H1 (cell line): ENCODE measurements at places on chromosomes 11 and 22.

GRCh38 chr11:119486691-119487259 is 63.8 kb upstream of the THY1 start:
- DNase-seq = no peak

DNA sequence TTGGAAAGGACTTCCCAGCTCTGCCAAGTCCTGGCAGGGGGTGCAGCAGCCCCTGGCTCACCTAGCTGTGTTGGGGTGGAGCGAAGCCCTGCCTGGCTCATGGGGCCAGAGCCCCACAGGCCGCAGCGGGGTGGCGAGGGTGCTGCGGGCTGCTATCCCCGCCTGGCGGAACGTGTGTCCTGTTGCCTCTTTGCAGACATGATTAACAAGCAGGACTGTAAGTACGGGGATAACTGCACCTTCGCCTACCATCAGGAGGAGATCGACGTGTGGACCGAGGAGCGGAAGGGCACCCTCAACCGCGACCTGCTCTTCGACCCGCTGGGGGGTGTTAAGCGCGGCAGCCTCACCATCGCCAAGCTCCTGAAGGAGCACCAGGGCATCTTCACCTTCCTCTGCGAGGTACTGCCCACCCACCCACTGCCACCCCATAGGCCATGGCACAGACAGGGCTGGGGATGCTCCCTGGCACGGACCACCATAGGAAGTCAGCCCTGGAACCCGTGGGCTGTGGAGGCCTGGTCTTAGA is 35.9 kb upstream of the TEF start:
- no peak for DNase-seq

- no peak for DNase-seq
Measured at GRCh38 chr22:37079158-37079557, 27.6 kb downstream of the KCTD17 start.

- no peak for DNase-seq
Measured at GRCh38 chr11:126465573-126466188, 110.2 kb downstream of the ST3GAL4 start.

GRCh38 chr11:56706486-56706885 is 7.6 kb downstream of the OR9G1 start:
- DNase-seq = no peak

- no peak for DNase-seq
Measured at GRCh38 chr11:1461826-1462697, 24.5 kb downstream of the MOB2 start.

DNA sequence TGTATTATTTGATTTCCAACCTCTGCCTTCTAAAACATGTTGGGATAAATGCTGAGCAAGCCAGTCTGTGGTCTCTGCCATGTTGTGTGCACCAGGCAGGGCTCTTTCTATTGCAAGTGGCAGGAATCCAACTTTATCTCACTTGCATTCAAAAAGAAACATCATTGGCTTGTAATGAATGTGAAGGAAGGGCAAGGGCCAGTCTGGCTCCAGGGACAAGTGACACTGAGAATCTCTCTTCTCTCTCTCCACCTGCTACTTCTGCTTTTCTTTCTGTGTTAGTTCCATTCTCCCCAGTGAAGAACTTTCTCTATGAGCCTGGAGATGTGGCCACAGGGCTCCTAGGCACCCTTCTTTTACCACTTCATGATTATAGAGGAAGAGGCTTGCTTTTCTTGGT is 329.9 kb upstream of the NCAM1 start:
- DNase-seq = no peak

DNA sequence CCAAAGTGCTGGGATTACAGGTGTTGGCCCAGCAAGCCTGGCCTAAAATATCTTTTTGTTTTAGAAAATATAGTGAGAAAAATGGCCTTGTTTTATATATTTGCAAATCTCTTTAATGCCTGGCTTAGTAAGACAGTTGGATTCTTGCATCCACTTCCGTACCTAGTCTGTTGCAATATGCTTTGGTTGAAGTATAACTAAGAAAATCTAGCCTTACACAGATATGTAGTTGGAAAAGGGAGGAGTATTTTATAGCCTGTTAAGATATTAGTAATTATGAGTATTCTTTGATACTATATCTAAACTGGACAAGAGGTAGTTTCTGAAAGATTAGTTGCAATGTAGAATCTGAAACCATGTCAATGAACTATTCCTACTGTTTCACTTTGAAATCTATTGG is 65.1 kb downstream of the ZNRF3 start:
- DNase-seq = no peak
